ENCODE measurements at places on chromosomes 13 and 19. TPM values are rescaled to one million over a fixed set of nuclear protein-coding genes. Genes with fewer than 3 reads are reported as not detected.
A peak's percentile ranks its signal among the peaks of the same experiment; 100 is the strongest.

DNA sequence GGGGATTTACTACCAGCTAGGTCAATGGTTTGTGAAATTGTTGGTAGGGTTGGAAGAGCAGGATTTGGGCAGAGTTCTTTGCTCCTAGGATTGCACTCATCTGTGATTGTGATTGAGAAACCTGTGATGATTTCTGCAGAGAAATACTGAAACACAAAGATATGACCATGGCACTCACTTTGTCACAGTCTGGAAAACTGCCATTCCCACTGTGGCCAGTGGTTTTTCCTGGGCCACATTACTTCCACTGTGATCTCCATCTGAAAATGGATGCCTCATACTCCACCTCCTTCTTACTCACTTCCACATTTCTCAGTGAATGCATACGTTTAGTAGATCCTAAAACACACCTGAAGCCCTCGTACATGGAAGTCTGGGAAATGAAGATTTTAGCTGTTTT lies 593.2 kb downstream of the LMO7 start:
- H3K36me3 ChIP-seq, result no peaks in the 10 kb centered on the region
- no peak for DNase-seq
- H3K27ac ChIP-seq, result no peak overlapping the region
- no peaks in the 10 kb centered on the region for H3K4me1 ChIP-seq
- no peak overlapping the region for H3K4me3 ChIP-seq

GRCh38 chr13:74253161-74253560 lies 119.0 kb upstream of the KLF12 start:
- no peaks in the 10 kb centered on the region for H3K36me3 ChIP-seq
- no peak overlapping the region for H3K4me3 ChIP-seq
- DNase-seq, result no peak
- no peak overlapping the region for H3K27ac ChIP-seq

DNA sequence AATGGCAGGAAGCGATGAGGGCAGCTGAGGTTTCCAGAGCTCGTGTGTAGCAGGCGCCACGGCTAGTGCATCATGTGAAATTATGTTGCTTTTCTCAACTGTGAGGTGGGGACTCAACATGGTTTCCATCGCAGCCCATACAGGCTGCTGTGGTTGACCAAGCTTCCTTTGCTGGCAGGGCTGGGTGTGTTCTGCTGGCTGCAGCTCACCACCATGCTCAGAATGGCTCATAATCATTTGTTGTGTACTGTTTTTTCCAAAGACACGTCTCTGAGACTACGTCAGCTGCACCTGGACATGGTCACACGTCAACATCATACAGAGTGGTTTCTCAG lies 16.1 kb upstream of the RASA3 start:
- no peaks in the 10 kb centered on the region for H3K27me3 ChIP-seq
- no peaks in the 10 kb centered on the region for H3K36me3 ChIP-seq
- 0 out of 2 replicates have a peak overlapping the region, but pooled peaks have one; percentile 5 for H3K4me3 ChIP-seq
- H3K4me1 ChIP-seq, result peaks cover 34% of the 10 kb centered on the region
- peak; percentile 74 for DNase-seq

DNA sequence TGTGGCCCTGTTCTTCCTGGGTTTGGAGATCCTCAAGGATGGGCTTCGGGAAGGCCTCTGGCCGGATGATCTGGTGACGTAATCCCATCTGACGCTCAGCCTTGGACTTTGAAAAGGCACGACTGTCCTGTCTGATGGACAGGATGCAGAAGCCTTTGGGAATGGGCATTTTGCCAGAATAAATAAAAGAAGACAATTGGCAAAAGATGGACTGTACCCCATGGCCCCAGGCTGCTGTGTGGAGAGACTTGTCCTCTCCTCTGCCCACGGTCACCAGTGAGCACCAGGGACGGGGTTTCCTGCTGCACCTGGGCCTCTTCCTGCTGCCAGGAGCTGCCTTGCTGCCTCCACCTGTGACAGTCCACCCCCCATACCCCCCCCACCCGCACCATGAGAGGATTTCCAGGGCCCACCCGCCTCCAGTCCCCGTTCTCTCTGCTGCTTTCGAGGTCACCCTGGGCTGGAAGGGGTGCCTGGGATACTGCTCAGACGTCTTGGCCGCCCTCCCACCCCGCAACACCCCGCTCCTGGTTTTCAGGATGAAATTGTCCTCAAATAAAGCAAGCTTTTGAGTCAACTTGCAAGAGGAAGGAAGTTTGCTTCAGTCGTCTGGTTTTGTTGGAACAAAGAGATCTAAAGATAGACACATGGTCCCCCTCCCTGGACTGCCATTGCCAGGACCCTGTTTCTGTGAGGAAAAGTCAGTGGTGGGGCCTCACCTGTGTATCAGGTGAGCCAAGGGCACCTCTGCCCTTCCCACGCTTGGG lies 40.9 kb downstream of the MCF2L start:
- no peak overlapping the region for H3K27ac ChIP-seq
- H3K4me1 ChIP-seq, result no peaks in the 10 kb centered on the region
- H3K27me3 ChIP-seq, result no peaks in the 10 kb centered on the region

GRCh38 chr13:61975001-61975400 lies 559.4 kb upstream of the PCDH20 start:
- no peak overlapping the region for H3K4me3 ChIP-seq
- H3K27ac ChIP-seq, result no peak overlapping the region
- no peaks in the 10 kb centered on the region for H3K36me3 ChIP-seq
- no peaks in the 10 kb centered on the region for H3K27me3 ChIP-seq
- no peaks in the 10 kb centered on the region for H3K4me1 ChIP-seq
- DNase-seq, result no peak

DNA sequence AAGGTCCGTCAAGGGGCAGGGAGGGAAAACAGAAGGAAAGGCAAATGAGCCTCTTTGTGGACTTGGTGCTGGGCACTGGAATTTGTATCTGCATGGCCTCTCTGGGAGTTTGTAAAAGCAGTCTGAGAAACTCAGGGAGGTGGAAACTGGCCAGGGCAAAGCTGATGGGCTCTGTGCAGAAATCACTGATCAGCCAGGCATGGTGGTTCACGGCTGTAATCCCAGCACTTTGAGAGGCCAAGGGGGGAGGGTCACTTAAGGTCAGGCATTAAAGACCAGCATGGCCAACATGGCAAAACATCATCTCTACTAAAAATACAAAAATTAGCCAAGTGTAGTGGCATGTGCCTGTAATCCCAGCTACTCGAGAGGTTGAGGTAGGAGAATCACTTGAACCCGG lies 369.9 kb upstream of the ZNF507 start:
- no peaks in the 10 kb centered on the region for H3K4me1 ChIP-seq
- H3K27ac ChIP-seq, result no peak overlapping the region
- no peaks in the 10 kb centered on the region for H3K27me3 ChIP-seq
- no peaks in the 10 kb centered on the region for H3K36me3 ChIP-seq

DNA sequence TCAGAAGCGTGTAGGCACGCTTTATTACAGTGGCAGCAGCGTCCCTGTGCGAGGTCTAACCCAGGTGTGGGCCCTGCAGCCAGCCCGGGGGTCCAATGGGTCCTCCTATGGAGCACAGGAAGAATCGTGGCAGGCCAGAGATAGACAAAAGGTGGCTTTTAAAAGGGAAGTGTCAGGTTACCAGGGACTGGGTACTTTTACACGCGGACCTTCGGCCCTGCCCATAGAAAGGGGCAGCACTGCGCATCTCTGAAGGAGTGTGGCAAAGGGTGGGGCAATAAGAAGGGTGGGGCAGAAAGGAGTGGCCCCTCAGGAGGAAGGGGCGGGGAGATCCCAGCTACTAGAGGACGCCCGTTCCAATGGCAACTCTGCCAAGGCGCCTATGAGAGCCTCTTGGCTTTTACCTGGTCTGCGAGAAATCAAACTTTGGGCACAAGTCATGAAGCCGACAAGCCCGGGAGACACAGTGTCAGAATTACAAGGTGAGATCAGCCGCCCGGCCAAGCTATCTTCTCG lies 1419.8 kb downstream of the UQCRFS1 start:
- DNase-seq, result peak; percentile 61
- H3K27me3 ChIP-seq, result no peaks in the 10 kb centered on the region
- peak overlapping the region; percentile 83 for H3K27ac ChIP-seq
- H3K36me3 ChIP-seq, result peaks cover 3% of the 10 kb centered on the region
- H3K4me3 ChIP-seq, result peak overlapping the region; percentile 85

DNA sequence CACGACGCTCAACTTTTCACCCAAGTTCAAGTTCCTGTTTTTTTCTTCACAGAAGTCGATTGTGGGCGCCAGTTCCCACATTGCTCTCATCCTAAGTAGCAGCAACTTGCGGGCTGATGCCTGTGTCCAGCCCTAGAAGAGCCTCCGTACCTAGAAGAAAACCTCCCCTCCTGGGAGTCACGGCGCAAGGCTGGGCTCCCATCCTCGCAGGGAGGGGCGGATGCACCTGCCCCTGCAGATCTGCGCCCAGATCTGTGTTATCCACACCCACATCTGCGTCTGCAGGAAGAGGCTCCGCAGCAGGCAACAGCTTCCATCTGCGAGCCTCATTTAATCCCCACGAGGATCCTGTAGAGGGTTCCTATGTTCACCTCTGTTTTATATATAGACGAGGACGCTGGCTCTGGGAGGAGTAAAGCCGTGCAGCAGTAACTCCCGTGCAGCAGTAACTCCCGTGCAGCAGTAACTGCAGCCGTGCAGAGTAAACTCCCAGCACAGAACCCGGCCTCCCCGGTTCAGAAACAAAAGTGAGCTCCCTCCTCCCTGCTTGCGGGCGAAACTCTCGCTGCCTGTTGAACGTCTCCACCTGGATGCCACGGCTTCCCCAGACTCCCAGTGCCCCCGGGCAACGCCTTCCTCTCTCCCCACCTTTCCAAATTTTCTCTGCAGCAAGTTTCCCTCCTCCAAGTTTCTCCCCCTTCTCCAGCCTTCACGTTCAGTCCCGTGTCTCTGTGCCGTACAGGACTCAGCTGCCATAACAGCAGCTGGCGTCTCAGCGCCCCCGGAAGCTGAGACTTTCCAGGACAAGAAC lies 23.5 kb upstream of the LAIR1 start:
- no peaks in the 10 kb centered on the region for H3K27me3 ChIP-seq
- H3K4me3 ChIP-seq, result peak overlapping the region; percentile 53
- no peak overlapping the region for H3K27ac ChIP-seq
- no peak for DNase-seq

GRCh38 chr13:32267836-32268439 lies 47.2 kb downstream of the ZAR1L start:
- H3K27ac ChIP-seq, result no peak overlapping the region
- H3K36me3 ChIP-seq, result no peaks in the 10 kb centered on the region
- no peak for DNase-seq
- H3K4me1 ChIP-seq, result no peaks in the 10 kb centered on the region

- H3K27me3 ChIP-seq, result no peaks in the 10 kb centered on the region
- H3K36me3 ChIP-seq, result no peaks in the 10 kb centered on the region
- no peaks in the 10 kb centered on the region for H3K4me1 ChIP-seq
- no peak overlapping the region for H3K4me3 ChIP-seq
- DNase-seq, result no peak
Measured at GRCh38 chr19:58428617-58429016, 11.3 kb downstream of the ZNF132 start.

GRCh38 chr19:1074544-1075283 lies 7.7 kb downstream of the ARHGAP45 start:
- H3K27me3 ChIP-seq, result no peaks in the 10 kb centered on the region
- no peak for DNase-seq
- H3K36me3 ChIP-seq, result peaks cover 31% of the 10 kb centered on the region
- peaks cover 32% of the 10 kb centered on the region for H3K4me1 ChIP-seq

DNA sequence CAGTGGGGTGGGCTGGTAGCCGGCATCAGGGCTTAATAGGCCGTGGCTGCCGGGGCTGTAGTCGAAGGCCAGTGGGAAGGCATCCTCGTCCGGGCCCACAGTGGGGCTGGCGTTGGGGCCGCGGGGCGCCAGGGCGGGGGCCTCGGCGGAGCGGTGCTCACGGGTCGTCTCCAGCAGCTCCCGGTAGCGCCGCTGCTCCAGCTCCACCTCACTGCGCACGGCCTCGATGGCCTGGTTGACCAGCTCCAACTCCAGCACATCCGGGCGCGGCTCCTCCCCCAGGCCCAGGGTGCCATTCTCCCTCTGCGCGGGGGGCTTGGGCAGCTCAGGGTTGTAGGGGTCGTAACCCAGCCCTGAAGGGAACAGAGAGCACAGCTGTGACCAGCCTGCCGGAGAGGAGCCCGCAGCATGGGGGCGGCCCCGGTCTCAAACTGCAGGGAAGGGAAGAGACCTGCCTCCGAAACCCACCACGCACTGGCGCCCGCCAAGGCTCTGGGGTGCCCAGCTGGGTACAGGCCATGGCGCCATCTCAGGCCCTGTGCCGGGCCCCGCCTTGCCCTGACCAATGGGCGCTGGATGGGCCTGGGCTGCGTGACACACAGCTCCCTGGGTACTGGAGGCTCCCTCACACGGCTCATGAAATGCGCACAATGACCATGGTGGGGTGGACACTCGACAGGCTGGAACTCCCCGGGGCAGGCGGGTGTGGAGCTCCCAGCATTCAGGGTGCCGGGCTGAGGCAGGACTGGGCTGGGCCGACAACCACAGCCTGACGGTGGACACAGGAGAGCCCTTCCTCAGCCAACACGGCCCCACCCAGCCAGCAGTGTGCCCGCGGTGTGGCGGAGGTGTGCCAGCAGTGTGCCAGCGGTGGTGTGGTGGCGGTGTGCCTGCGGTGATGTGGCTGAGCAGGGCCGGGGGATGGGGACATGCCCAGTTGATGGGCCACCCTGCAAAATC lies 16.5 kb upstream of the ATP8B3 start:
- H3K4me1 ChIP-seq, result no peaks in the 10 kb centered on the region
- no peak overlapping the region for H3K27ac ChIP-seq
- no peaks in the 10 kb centered on the region for H3K27me3 ChIP-seq
- DNase-seq, result no peak
- H3K36me3 ChIP-seq, result peaks cover 2% of the 10 kb centered on the region

DNA sequence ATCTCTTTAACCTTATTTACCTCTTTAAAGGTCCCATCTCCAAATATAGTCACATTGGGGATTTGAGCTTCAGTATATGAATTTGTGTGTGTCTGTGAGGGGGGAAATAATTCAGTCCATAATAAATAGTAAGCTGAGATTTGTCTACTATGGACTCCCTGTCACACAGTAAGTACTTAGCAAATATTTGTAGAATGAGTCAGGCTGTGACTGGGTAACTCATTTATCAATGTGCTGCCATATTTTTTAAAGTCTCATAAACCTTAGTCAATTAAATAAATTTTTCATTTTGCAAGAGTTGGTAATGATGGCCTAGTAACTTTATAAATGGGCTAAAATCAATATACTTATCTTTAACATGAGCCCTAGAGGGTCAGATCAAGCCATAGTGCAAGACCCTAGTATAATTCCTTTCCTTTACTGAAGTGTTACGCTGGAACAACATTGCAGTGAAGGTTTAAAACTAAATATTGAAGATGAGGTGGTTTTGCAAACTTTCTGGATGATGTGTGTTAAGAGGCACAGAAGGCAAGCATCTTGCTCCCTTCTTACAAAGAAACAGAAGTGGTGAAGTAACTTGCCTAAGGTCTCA lies 305.1 kb downstream of the KCNRG start:
- peaks cover 2% of the 10 kb centered on the region for H3K27me3 ChIP-seq
- DNase-seq, result no peak
- no peaks in the 10 kb centered on the region for H3K36me3 ChIP-seq
- no peak overlapping the region for H3K27ac ChIP-seq
- no peak overlapping the region for H3K4me3 ChIP-seq
- H3K4me1 ChIP-seq, result no peaks in the 10 kb centered on the region

The NDFIP2 gene
- total RNA-seq, result 35.0 TPM

The GET3 gene
- total RNA-seq, result 84.0 TPM

The ZNF569 gene
- total RNA-seq, result 2.1 TPM

The STOML3 gene
- not detected for total RNA-seq

The PGLYRP2 gene
- 0.26 TPM for total RNA-seq
